Natural killer cell treated with Interleukin-12 subunit alpha and Interleukin-12 subunit beta and Interleukin-15 and Interleukin-18, amount 100 ng/mL, for 72 hours (primary cell): ENCODE measurements at places on chromosomes 3 and 15.

GRCh38 chr3:69379661-69380060 is 6.2 kb downstream of the FRMD4B start:
- no peak for DNase-seq

DNA sequence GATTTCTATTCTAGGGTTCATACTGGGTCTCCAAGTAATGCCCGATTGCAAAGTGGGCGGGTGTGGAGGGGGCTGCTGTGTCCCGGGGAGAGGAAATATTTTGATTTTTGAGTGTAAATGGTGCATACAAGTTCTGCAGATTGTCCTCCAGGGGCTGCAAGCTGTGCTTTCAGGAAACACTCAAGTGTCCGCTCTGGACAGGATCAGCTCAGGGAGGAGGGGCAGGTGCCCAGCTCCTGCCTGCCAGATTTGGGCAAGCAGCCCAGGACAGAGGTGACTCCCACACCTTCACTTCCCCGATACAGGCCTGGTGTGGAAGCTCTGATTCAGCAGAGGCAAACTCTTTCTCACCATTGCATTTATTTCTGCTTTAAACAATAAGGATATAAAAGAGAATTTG is 142.7 kb downstream of the ALDH1A2 start:
- no peak for DNase-seq

DNA sequence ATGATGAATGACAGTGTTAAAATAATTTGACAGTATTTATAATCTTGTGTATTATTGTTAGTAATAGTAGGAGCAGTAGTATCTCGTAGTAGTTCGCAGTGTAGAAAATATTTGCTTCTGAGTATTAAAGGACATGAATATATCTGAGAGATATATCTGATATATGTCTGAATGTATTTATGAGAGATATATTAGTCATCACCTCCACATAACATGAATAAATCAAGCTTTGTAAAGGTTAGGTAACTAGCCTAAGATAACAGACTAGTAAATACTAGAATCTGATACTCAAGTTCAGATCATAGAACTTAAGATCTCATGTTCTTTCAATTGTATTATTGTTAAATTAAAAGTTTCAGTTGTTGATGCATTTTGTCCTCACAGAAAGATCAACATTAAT is 130.5 kb downstream of the UBE2E2 start:
- no peak for DNase-seq

DNA sequence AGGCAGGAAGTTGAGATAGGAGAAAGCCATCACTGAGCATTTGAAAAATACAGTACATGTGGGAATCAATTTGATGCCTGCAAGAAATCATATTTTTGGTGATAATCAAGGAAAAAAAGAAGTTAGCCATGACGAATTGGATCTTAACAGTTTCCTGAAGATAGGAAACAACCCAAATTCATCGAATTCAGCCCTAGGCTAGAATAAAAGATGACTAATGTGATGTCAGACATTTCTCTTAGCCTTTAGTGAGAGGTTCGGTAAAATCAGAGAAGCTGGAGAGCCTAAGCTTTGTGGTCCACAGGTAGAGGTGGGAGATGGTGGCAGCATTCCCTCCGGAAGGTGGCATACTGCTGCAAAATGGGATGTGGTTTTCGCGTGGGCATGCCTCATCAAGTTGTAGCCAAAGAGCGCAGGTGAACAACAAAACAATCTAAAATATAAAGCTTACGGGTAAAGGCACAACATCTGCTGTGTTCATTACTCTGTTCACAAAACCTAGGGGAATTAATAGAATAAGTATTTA is 144.1 kb upstream of the ALCAM start:
- no peak for DNase-seq

GRCh38 chr3:50551681-50552435 is 15.7 kb downstream of the C3orf18 start:
- DNase-seq, result no peak

- DNase-seq, result no peak
Measured at GRCh38 chr15:26234976-26235767, 372.0 kb upstream of the ATP10A start.

GRCh38 chr3:133881939-133882825 is 13.5 kb downstream of the RAB6B start:
- DNase-seq, result no peak

DNA sequence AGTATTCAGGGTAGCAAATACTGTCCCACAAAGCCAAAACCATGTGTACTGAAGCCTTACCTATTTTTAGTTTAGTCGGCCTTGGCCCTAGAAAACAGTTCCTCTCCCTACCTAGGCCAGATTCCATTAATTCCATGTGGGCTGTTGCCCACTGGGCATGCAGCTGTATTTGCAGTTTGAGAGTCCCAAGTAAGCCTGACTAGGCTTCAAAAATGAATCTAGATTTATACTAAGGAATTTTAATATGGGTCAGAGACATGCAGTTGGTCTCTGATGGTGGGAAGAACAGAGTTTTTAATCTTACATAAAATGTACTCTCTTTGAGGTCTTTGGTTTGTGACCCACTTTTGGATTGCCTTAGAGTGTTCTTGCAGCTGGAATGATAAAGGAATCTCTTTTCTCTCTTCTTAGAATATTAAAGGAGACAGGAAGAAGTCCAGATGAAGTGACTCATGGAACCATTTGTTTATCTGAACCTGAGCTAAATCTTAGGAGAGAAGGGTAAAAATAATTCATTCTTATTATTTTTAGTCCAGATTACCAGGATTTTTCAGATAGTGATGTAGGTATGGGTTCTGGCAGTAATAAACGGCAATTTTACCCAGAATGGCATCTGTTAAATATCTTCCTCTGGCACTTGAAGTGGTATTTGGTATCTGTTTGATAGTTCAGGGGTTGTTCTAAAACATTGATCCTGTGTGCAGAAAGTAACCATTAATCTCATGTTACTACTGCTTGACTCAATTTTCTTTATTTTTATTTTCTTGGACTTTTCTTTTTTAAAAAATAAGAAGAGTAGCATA is 33.8 kb downstream of the GLCE start:
- DNase-seq, result no peak

GRCh38 chr3:23203708-23204330 is 692 bp downstream of the UBE2E2 start:
- no peak for DNase-seq

DNA sequence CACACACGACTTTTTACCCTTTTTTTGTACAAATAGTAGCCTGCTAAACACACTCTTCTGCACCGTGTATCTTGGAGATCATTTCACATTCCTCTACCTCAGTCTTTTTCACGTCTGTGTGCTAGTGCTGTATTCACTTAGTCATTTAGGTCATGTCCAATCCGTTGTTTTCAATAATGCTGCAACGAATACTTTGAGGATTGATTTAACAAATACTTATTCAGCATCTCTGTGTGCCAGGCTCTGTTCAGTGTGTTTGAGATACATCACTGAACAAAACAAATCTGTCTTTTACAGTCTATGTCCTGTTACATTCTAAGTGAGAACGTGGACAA is 882 bp downstream of the JMJD7 start:
- no peak for DNase-seq

GRCh38 chr15:27342991-27343390 is 372.0 kb downstream of the GABRG3 start:
- DNase-seq, result no peak

DNA sequence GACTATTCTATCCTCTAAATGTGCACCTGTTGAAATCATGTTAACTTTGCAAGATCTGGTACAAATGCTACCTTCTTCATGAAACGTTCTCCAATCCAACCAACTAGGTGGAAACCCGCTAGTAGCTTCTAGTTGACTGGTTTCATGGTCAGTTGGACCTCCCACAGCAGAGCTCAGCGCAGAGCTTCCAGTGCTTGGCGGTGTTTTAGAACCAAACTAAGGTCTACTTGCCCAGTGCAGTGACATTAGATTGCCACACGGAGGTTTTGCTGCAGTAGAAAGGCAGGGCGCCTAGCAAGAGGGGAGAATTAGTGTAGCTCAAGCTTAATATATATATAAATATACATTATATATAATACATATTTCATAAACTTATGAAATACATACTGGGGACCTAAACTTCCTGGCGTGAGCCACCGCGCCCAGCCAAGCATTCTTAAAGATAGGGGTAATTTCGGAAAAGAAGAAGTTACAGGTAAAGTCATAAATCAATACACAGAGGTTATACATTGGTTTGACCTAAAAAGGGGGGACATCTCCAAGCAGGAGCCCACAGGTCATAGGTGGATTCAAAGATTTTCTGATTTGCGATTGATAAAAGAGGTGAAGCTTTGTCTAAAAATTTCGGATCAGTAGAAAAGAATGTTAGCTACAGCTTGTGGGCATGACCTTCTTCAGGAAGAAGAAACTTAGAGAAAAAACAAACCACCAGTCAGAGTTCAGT is 2.1 kb upstream of the OXSR1 start:
- DNase-seq, result no peak

- no peak for DNase-seq
Measured at GRCh38 chr3:24355806-24356205, 138.8 kb downstream of the THRB start.

- no peak for DNase-seq
Measured at GRCh38 chr3:58557491-58557890, 19.7 kb downstream of the FAM107A start.

DNA sequence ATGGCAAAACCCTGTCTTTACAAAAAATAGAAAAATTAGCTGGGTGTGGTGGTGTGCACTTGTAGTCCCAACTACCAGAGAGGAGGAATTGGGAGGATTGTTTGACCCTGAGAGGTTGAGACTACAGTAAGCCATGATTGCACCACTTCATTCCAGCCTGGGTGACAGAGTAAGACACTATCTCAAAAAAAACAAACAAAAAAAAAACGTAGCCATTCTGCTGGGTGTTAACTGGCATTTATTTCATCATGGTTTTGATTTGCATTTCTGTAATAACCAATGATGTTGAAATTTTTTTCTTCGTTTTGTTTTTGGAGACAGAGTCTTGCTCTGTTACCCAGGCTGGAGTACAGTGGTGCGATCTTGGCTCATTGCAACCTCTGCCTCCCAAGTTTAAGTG is 63.3 kb downstream of the RPLP1 start:
- no peak for DNase-seq

GRCh38 chr15:52150871-52151270 is 38.3 kb upstream of the BCL2L10 start:
- no peak for DNase-seq

- no peak for DNase-seq
Measured at GRCh38 chr3:175075269-175075668, 216.1 kb downstream of the NAALADL2 start.

DNA sequence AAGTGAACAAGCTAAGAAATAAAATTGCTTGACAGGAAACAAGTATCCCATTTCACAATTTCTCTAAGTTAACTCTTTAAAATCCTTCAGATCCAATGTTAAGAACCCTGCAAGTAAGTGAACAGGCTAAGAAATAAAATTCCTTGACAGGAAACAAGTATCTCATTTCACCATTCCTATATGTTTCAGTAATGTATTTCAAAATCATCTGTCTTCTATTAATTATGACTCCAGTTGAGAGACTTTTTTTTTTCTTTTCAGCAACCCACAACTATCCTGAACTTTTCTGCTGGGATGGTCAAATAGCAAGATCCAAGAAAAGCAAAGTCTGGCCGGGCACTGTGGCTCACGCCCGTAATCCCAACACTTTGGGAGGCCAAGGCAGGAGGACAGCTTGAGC is 2.4 kb upstream of the SLC12A6 start:
- DNase-seq, result no peak

- no peak for DNase-seq
Measured at GRCh38 chr15:87735522-87735921, 521.0 kb downstream of the NTRK3 start.

GRCh38 chr3:184040010-184040409 is 8.5 kb downstream of the HTR3D start:
- no peak for DNase-seq

GRCh38 chr3:172279191-172279640 is 169.0 kb downstream of the GHSR start:
- DNase-seq, result no peak

DNA sequence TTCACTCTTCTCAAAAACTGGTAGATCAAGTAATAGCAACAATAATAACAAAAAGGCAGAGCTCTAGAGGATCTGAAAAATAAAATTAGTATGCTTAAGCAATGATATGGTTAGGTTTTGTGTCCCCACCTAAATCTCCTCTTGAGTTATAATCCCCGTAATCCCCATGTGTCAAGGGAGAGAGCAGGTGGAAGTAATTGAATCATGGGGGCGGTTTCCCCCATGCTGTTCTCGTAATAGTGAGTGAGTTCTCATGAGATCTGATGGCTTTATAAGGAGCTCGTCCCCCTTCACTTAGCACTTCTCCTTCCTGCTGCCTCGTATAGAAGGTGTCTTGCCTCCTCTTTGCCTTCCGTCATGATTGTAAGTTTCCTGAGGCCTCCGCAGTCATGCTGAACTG is 60.2 kb upstream of the ABHD2 start:
- DNase-seq, result no peak

DNA sequence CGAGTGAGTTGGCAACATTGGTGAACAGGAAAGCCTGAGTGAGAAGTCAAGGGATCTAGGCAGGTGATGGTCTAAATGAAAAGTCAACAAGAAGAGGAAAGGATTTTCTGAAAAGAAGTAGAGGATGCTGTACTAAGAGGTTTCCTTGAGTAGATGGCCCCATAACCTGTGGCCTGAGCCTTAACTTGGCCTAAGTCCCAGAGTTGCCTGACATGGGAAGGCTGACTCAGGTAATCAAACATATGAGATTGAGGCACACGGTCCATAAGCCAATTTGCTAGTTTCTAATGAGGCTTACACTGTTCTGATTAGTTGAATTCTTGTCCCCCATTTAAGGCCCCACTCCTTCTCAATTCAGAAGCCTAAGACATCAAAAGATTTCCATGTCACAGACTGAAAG is 262.5 kb upstream of the LMCD1 start:
- DNase-seq, result no peak

GRCh38 chr3:52897130-52898122 is at the start of gene STIMATE:
Gene STIMATE, minus strand, starts transcription at chr3:52897548. Its CDS starts 98 bp downstream, at chr3:52897450.
- peak; percentile 91 for DNase-seq

DNA sequence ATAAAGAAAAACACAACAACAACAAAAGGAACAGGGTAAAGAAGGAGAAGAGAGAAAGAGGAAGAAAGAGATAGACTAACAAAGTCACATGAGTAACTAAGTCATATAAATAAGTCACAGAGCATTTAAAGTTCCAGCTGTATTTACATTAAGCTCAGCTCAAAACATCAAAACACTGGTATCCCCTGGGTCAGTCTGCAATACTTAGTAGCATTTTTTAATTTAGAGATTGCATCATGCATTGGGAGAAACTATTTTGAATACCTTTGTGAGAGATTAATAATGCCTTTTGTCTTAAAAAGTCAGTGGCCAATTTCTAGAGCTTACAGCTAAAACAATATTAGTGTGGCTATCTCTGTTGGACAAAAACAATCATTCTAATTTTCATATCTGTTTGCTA is 78.4 kb downstream of the NEK10 start:
- DNase-seq, result no peak

DNA sequence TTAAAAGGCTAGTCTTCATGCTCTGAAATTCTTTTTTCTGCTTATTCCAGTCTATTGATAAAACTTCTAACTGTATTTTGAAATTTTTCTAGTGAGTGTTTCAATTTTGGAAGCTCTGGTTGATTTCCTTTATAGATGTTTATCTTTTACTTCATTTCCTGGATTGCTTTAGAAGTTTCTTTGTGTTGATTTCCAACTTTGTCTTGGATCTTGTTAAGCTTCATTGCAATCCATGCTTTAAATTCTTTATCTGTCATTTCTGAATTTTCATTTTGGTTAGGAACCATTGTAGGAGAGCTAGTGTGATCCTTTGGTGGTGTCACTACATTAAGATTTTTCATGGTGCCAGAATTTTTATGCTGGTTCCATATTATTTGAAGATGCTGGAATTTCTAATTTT is 105.2 kb upstream of the DCBLD2 start:
- DNase-seq, result no peak
